ENCODE measurements at places on chromosomes 7 and 10.

- peaks cover 49% of the 10 kb centered on the region for H3K27me3 ChIP-seq
- H3K27ac ChIP-seq = no peak overlapping the region
- DNase-seq = no peak
These were observed 4.4 kb downstream of the GPR37 start for GRCh38 chr7:124761164-124761715.

DNA sequence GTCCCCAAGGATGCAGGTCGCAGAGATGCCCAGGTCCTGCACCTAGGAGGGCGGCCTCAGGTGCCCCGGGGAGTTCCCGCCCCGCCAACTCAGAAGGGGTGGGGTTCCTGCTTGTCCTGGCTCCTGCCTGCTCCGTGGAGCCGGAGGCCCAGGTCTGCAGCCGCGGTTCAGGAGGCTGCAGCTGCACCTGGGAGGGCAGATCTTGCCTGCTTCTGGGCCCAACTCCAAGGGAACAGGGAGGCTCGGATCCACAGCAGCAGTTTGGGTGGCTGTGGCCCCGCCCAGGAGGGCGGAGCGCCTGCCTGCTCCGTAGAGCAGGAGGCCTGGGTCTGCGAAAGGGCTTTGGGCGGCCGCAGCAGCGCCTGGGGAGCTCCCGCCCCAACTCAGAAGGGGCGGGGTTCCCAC is 108.2 kb upstream of the EGR2 start:
- peaks cover 2% of the 10 kb centered on the region for H3K4me1 ChIP-seq
- H3K36me3 ChIP-seq = no peaks in the 10 kb centered on the region
- no peak overlapping the region for H3K27ac ChIP-seq
- H3K4me3 ChIP-seq = peak overlapping the region; percentile 44
- peak; percentile 19 for DNase-seq
- H3K27me3 ChIP-seq = peaks cover 8% of the 10 kb centered on the region

DNA sequence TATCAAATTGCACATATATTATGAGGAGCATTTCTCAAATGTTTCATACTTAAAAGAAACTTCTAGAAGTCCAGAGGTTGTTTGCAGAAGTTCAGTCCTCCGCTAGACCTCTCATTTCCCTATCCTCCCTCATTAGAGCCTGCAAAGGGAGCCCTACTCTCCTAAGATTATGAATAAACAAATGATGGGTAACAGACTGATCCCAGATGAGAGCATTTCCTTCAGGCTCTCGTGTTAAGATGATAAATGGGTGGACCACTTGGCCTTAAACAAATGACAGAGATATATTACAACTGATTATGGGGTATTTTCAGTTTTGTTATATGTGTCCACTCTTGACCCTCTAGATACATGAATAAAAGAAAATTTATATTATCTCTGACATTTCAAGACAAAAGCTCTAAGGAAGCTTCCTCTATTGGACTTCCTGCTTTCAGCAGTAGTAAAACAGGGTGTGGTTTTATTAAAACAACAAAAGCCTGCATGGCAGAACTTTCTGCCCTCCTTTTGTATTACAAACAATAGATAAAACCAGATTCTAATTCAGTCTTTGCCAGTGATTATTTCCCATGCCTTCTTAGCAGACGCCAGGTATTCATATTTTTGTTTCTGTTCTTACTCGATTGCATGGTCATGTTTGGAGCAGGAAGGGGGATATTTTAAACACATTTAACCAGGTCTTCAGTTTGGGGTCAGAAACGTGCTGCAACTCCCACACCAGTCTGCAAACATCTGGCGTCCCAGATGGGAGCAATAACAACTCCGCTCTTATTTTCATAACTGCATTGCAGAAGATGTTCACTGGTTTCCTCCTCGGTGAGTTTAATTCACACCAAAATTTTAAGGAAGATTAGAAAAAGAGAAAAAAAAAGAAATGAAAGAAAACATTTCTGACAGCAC is 52.4 kb upstream of the FAM204A start:
- peaks cover 12% of the 10 kb centered on the region for H3K4me1 ChIP-seq
- no peak overlapping the region for H3K27ac ChIP-seq
- H3K36me3 ChIP-seq = no peaks in the 10 kb centered on the region
- H3K4me3 ChIP-seq = peak overlapping the region; percentile 43
- no peak for DNase-seq

GRCh38 chr7:7017707-7018280 is 164.6 kb upstream of the C1GALT1 start:
- DNase-seq = no peak
- no peak overlapping the region for H3K4me3 ChIP-seq

All from stimulated activated naive B cell treated with anti-CD40 and anti-IgM and Interleukin-4, amounts not matched to agents 10 μg/mL and 1 μg/mL and 100 μg/mL, for 72 hours (primary cell).